ENCODE measurements at places on chromosomes 11 and 22. TPM values are rescaled to one million over a fixed set of nuclear protein-coding genes. Genes with fewer than 3 reads are reported as not detected.

The COX8A gene
- 1,061 TPM for total RNA-seq

The MS4A12 gene
- total RNA-seq, result not detected

The DDIAS gene
- total RNA-seq, result 23.4 TPM

The UVRAG gene
- total RNA-seq, result 17.7 TPM

- DNase-seq, result no peak
Observed at GRCh38 chr22:44328762-44329161, 16.0 kb upstream of the SHISAL1 start.

- no peak for DNase-seq
Observed at GRCh38 chr22:36243986-36244385, 4.7 kb upstream of the APOL2 start.

DNA sequence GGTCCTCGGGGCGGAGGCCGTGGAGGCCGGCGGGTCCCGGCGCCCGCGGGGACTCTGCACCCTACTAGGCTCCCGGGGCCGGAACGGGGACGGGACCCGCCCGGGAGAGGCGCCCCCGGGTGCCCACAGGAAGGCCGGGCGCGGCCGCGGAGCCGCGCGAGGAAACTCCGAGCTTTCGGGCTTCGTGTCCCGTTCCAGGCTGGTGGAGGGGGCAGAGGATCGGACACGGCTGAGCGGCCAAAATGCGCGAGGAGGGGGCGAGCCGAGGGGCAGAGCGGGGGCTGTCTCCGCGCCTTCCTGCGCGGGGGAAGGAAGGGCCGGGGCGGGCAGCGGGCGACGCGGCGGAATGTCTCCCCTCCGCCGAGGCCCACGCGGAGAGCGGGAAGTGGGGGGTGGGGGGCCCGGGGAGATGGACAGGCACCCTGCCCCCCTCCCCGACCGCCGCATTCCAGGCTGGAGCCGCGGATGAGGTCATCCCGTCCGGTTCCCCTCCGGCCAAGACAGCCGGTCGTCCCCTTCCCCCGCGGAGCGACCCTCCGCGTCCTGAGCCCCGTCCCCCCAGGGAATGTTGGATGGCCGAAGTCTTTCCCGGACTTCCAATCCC is 430 bp downstream of the CDC42EP1 start:
- DNase-seq, result peak; percentile 58

DNA sequence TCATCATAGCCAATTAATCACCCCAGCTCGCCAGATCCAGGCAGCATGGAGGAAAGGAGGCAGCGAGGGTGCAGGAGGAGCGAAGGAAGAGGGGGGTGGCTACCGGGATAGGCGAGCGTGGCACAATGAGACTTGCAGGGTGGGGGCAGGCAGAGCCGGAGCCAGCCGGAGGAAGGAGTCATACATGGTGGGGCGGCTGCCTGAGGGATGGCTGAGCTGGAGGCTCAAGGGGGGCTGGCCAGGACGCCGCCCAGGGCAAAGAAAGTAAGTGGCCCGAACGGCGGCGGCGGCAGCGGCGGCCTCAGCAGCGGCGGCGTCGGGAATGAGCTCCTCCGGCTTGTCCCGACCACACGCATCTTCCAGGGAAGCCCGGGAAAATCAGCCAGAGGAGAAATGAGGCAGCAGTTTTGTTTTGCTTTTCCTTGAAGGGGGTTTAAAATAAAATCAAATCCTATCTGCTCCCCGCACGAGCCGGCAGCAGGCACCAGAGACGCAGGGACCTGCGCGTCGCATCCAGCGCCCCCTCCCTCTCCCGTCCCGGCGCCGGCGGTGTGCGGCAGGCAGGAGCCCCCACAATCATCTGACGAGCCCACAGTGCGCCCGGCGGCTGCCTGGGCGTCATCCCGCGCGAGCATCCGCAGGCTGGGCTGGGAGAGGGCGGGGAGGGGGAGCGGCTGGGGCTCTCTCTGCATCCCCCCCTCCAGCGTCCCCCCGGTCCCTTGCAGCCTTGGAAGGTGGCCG is 263.6 kb downstream of the CTTN start:
- peak; percentile 37 for DNase-seq

DNA sequence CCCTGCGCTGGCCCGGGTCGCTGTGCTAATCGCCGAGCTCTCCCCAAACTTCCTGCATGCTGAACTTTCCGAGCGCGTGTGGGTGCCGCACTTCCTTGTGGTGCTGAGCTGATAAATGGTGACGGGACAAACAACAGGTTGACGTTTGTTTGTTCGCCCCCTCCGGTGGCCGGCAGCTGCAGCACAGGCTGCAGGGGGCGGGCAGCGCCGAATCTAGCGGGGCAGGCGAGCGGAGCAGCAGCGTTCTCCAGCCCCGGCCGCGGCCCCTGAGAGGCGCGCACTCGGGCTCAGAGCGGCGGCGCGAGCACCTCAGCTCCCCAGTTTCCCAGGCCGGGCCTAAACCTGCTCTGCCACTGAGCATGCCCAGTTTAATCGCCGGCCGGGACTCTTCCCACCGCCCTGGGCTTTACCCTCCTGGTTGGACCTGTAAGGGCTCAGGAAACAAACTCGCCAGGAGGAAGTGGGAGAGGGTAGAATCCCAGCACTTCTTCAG is at the start of gene PDGFD:
Gene PDGFD (minus strand): TSS at position 120 of the 493 bp plus-strand sequence.
- DNase-seq, result peak; percentile 8

GRCh38 chr11:11267312-11267711 is 85.7 kb downstream of the CSNK2A3 start:
- DNase-seq, result no peak

All from RPMI7951 (cell line).